ENCODE measurements at places on chromosomes 6 and 20.

DNA sequence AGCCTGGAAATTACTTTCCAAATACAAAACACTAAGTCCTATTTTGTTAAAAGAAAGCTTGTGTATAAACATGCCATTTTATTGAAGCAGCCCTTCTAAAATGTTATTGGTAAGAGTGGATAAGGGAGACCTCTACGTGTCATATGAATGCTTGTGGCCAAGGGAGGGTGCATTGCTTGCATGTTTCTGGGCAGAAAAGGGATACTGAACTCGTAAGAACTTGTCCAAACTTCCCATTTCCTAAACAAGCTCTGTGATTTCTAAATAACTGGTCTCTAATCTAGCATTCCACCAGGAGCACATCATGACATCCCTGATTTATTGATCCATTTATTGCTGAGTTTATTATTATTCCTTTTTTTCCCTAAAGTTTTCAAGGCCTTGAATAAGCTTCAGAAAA is 474.1 kb downstream of the CD109 start:
- no peak for DNase-seq

DNA sequence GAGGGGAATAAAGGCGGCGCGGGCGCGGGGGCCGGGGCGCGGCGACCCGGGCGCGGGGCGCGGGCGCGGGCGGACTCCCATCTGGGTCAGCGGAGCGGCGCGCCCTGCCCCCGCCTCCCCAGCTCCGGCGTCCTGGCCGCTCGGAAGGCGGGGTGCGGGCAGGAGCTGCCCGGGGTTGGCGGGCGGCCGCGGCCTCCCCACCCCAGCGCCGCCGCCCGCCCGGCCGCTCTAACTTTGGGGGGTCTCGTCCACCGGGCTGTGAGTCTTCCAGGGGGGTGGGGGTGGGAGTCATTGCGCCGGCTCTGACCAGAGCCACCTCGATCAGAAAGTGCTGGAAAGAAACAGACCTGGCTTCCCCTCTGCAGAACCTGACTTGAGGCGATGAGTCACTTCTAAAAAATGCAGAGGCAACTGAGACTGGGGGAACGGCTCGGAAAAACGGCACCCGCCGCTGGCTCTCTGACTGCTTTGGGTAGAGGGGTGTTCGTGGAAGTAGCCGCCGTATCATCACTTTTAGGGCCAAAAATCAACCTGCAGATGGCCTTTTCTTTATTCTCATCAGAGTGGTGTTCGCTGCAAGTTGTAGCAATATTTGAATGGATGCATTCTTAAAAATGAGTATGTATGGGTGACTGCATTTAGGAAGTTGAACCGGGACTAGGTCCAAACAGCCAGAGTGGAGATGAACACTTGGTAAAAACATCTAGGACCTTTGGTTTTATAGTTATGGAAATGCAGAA is 667 bp downstream of the CAP2 start:
- no peak for DNase-seq

GRCh38 chr6:12977806-12978205 is 261.2 kb downstream of the PHACTR1 start:
- no peak for DNase-seq

GRCh38 chr6:30981942-30982772 is 1.4 kb upstream of the MUC21 start:
- no peak for DNase-seq

GRCh38 chr6:157615420-157615769 is 207.7 kb upstream of the SNX9 start:
- DNase-seq: no peak

DNA sequence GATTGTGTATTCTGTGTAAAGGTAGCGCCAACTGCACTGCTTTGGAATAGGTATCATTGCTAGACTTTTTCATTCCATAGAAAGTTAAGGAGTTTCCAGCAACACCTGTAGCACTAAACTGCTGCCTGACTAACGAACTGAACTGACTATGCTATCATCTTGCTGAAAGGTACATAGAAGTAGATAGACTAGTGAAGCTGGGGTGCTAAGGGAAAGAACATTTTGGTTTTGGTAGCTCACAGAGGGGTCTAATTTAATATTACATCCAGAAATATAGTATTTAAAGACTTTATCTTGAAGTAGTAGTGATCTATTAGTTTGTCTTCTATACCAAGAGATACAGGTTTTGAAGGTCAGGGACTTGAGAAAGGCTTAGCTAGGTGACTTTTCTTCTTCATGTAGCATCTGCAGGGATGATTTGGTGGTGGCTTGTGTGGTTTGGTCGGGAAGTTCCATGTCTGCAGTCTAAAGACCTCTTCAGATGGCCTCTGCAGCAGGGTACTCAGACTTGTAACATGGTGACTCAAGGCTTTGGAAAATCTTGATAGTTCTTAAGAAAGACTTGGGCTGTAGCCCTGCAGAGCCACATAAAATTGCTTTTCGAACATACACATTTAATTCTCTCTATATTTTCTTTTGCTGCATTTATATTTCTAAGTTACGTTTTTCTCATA is 10.2 kb downstream of the SENP6 start:
- peak; percentile 3 for DNase-seq

DNA sequence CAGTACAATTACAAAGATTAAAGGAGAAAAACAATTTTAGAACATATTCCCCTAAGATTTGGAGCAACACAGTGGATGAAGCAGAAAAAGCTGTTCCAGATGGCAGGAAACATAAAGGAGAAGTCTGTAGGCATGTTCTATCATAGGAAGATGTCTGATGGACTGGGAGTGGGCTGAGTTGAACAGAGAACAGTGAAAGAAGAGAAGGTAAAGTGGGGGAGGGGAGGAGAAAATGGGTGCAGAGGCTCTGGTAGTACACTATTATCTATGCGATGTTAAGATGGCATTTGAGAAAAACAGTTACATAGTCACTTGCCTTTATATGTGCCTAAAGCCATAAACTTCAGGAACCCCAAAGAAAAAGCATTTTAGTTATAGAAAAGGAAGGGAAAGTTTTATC is 4.2 kb upstream of the PHIP start:
- no peak for DNase-seq
